ENCODE measurements at places on chromosomes 7 and 10.

- peak; percentile 51 for DNase-seq
These were observed 11.0 kb upstream of the LFNG start for GRCh38 chr7:2508327-2509215.

DNA sequence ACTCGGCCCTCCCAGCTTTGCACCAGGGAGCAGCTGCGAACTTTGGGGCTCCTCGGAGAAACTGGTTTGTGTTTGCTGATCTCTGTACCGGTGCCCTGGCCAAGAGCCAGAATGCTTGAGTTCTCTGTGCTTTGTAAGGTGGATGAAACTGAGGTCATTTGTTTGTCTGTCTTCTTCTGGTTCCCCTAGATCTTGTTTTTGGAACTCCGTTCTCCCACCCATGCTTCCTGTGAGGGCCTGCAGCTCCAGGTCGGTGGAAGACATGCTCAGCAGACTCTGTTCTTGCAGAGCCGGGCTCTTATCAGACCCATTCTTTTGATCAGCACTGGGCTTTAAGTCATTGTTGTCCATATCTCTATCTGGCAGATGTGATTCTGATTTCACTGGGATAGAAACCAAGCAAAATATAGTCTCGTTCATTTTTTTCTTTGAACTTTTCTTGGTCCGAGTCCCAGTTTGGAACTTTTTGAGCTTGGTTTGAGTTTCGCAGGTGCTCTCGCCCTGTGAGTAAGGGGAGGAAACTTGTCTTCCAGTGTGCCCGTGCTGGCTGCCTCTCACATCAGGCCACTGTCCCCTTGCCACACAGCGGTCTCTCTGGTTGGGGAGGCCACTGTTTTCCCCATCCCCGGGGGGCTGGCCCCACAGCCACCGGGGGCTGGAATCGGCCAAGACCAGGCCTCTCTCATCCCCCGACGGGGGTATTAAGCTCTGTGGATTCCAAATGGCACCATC, 31.2 kb downstream of the JCAD start:
- no peak for DNase-seq

GRCh38 chr7:156117542-156118247, 305.4 kb upstream of the SHH start:
- no peak for DNase-seq

GRCh38 chr10:54613162-54613561, 187.9 kb downstream of the PCDH15 start:
- DNase-seq: no peak

GRCh38 chr7:36986948-36987724, 262.8 kb upstream of the AOAH start:
- peak; percentile 54 for DNase-seq

GRCh38 chr7:89618274-89618673, 536.0 kb upstream of the STEAP1 start:
- DNase-seq: no peak

- DNase-seq: no peak
These were observed 4.5 kb downstream of the LYZL2 start for GRCh38 chr10:30625080-30625479.

GRCh38 chr7:127525866-127526480, 59.4 kb downstream of the GCC1 start:
- DNase-seq: no peak

DNA sequence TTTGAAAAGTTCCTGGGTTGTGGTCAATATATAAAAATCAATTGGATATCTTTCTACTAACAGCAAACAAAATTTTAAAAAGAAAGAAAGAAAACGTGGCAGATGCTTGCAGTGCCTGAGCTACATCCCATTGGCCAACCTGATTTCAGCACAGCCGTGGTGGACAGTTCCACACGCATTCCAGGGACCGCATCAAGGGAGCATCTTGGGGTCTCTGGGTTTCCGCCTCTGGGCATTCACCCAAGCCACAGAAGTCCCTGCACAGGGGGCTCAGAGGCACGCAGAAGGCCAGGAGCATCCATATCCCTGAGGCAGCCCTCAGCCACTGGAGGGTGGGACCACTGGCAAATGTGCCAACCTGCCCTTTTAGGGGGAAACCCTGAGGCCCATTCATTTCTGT, 254.5 kb upstream of the RNF32 start:
- no peak for DNase-seq

GRCh38 chr7:94882891-94883290, 24.5 kb upstream of the PPP1R9A start:
- DNase-seq: no peak

GRCh38 chr10:108052981-108053380, 888.5 kb upstream of the SORCS1 start:
- no peak for DNase-seq

- no peak for DNase-seq
These were observed 191.8 kb upstream of the CDCA7L start for GRCh38 chr7:22137466-22137865.

- no peak for DNase-seq
These were observed 59.3 kb upstream of the VWC2 start for GRCh38 chr7:49714182-49714581.

DNA sequence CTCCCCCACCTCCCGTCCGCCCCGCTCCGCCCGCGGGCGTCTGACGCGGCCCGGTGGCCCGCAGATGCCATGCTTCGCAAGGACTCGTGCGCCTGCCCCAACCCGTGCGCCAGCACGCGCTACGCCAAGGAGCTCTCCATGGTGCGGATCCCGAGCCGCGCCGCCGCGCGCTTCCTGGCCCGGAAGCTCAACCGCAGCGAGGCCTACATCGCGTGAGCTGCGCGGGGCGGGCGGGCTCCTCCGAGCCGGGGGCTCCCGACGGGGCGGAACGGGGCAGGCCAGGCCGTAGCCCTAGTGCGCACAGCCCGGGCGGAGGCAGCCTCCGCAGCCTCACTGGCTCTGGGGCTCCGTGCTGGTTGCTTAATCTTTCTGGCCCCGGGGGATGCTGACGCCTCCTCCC, 2.8 kb downstream of the ASIC3 start:
- peak; percentile 49 for DNase-seq

DNA sequence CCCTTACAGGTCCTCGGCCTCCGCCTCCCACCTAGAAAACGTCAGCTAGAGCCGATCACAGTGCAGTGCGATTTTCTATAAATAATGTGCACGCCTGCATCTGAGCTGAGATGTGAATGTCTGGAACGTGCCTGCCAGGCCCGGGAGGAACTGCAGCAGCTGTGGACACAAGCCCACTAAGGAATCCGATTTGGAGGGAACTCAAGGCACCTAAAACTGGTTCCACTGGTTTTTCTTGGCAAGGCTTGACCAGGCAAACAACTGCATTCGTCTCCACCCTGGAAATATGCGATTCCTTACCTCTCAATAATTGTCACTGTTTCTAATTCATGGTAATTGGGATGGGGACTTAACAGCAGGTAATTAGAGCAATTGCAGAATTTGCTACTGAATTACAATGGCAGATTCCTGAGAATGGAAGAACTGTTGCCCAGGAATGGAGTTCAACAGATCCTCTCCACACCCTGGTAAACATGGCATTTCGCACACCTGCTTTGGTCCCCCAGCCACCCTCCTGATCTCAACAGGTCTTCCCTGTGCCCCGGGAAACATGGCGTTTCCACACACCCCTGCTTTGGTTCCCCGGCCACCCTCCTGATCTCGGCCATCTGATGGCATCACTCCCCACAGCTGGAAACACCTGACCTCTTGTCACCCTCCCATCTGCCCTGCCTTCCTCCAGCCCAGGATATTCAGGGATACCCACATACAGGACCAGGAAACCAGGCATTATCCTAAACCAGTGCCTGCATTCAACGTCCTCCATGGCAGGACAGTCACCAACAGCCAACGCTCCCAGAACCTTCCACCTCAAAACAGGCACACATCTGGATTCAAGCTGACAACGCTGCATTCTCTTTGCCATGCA, 76.0 kb downstream of the DIP2C start:
- DNase-seq: no peak
